ENCODE measurements at places on chromosomes 12 and 14.

DNA sequence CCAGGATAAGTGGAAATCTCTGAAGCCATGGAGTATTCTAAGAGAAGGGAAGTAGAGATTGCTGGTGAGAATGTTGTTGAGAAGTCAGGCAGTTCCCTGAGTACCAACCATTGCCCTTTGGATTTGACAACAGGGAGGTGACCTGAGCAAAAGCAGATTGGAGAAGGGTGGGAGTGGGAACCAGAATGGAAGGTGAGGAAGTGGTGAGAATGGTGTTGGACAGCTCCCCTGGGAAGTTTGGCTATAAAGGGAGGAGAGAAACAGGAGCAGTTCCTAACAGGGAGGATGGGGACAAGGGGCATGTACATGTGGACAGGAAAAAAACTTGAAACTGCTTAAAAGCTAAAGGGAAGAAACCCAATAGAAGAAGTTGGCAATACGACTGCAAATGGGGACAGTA is 198.1 kb downstream of the ETV6 start:
- no peak for DNase-seq

DNA sequence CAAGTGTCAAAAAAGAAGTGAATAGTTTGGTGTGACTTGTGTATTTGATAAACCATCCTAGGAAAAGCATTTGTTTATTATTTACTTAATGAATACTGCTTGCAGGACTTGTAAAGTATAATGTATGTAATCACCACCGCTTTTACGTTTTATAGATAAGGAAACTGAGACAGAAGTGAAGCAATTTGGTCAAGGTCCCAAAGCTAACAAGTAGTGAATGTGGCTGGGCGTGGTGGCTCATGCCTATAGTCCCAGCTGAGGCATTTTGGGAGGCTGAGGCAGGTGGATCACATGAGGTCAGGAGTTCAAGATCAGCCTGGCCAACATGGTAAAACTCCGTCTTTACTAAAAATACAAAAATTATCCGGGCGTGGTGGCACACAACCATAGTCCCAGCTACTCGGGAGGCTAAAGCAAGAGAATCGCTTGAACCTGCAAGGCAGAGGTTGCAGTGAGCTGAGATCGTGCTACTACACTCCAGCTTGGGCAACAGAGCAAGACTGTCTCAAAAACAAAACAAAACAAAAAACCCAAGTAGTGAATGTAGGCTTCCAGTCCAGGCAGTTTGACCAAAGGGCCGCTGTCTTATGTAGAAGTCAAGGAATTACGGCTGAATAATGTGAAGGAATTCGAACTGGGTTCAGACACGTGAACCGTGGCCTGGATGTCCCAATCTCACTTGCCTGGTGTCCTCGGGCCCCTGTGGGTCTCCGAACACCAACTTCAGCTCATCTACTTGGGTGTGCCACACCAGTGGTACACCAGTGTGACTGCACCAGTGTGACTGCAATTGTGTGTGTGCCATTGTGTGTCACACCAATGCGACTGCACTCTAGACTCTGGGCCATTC is 88.3 kb upstream of the MED13L start:
- DNase-seq = no peak

GRCh38 chr14:37681486-37681885 is 86.1 kb downstream of the TTC6 start:
- DNase-seq = no peak

- no peak for DNase-seq
Measured at GRCh38 chr12:75613981-75614380, 102.6 kb upstream of the KRR1 start.

- no peak for DNase-seq
Measured at GRCh38 chr12:118145113-118145797, 9.3 kb downstream of the PEBP1 start.

DNA sequence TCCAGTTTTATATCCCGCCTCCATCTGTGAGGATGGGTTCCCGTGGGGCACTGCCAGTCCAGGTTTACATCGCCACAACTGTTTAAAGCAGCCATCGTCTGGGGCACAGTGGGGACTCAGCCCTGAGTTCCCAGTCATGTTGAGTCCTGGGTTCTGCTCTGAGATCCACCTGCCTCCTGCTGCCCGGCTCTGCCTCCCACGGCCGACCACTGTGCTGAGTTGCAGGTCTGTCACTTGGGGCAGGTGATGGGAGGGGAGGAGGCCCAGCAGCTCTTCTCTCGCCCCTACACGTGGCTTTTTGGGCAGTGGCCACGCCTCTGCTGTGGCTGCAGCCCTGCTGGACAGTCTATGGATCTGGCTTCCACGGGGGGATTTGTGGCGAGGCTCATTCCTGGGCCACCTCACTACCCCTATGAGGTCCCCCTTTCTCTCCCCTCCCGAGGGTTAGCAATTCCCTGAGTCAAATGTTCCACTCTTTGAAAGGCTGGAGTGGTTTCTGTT is 143.0 kb downstream of the ADGRD1 start:
- DNase-seq = no peak

GRCh38 chr12:31728289-31728916 is 418 bp downstream of the AMN1 start:
- DNase-seq = peak; percentile 56

GRCh38 chr14:22070119-22070982 is 396.7 kb upstream of the OR4E1 start:
- peak; percentile 64 for DNase-seq

- no peak for DNase-seq
Measured at GRCh38 chr12:77089686-77090220, 24.4 kb upstream of the E2F7 start.

GRCh38 chr14:68628605-68629310 is 164.1 kb downstream of the ZFP36L1 start:
- DNase-seq = peak; percentile 42

- no peak for DNase-seq
Measured at GRCh38 chr12:108683906-108684556, 47.3 kb downstream of the CORO1C start.

- DNase-seq = no peak
Measured at GRCh38 chr14:104343294-104343625, 204.9 kb downstream of the KIF26A start.

GRCh38 chr12:125310461-125310860 is 245.2 kb downstream of the AACS start:
- no peak for DNase-seq

- no peak for DNase-seq
Measured at GRCh38 chr12:19527866-19528265, 88.6 kb downstream of the AEBP2 start.

DNA sequence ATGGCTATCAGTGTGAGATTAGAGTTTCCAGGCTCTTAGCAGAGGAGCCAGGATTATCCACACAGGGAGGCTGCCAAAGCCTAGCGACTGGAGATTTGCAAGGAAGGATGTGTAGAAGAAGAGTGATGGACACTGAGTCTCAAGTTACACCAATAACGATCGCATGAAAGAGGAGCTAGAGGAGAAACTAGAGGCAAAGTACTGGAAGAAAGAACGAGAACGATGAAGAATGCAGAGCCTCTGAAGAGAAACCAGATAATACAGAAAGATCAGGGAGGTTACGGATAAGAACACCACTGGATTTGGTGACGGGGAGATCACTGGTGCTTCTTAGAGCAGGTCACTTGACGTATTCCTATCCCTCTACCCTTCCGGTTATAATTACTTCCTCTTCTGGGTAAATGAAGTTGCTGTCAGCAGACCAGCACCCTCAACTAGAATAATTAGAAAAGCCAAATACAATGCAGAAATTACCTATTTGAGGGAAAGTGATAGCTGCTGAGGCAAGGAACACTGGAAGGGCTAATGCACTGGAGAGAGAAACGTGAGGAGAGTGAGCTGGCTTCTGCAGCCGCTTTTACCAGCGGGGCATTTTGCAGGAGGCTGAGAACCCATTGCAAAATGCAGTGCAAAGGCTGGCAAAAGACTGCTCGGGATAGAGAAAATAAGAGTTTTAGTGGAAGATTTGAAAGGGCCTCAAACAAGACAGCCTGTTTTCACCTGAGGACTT is 93.1 kb upstream of the HIF1A start:
- DNase-seq = no peak

DNA sequence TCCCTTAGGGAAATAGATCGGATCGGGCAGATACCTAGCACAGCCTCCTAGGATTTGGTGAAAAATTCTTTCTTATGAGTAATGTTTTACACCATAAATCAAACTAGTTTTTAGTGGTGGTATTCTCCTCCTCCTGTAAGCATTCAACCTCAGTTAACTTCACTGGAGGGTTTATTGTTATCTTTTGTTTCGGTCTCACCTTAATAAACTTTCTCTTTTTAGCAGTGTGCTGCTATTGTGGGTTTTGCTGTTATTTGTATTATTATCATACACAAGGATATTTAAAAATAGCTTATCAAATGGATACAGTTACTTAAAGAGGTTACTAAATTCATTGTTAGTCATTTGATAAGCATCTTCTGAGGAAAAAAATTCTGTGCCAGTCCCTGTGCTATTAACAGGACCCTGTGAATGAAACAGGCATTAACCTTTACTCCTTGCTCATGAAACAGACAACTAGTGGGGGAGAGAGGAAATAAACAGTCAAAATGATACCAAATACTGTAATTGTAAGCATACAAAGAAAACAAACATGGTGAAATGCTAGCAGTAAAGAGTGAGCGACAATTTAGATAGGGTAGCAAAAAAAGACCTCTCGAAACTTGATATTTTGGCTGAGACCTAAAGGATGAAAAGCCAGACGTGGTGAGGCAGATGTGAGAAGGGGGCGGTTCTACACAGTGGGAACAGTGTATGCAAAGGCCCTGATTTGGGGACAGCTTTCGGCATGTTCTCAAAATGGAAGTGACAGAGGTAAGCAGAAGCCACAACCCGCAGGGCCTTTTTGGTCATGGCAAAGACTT is 178.7 kb upstream of the SOX5 start:
- DNase-seq = no peak

DNA sequence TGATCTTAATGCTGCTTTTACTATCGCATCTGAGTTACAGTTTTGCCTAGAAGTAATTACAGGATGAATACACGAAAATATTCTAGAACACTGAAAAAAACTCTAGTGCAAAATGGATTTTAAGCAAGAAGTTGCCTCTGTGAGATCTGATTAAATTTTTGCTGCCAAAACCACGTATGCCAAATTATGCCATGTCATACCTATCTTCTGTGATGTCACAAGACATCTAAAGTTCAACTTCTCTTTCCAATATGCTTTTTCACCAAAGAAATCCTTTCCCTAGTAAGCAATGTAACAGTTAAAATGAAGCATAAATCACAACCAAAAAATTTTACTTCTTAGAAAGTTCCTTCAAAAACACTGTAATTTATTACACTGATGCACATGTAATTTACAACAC is 39.6 kb downstream of the HECTD4 start:
- DNase-seq = no peak
